ENCODE measurements at places on chromosomes 6 and 20.

DNA sequence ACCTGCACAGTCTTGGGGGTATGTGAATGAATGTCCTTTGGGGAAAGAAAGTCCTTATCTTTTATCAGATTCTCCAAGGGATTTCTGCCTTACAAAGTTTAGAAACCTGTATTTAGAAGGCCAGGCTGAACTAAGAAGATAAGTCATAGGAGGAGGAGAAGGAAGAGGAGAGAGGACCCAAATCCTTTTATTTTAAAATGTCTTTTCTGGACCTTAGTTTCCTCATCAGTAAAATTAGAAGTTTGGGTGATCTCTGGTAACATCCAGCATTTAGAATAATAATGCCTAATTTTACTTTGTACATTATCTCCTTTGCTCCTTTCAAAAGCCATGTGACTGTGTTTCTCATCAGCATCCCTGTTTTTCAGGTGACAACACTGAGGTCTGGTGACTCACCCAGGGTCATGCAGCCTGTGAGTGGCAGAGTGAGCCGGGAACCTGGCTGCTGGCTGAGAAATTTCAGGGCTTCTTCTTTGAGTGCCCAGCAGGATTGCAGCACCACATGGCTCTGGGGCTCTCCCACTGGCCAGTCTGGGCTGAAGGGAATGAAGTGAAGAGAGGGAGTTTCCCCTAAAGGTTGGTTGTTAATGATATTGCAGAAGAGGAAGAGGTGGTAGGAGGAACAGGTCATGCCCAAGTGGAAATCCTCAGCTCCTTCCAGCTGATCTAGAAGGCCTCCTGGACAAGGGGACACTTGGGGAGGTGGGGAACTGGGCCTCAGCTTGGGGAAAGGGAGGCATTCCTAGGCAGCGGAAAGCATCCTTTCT, 34.0 kb downstream of the VEGFA start:
- no peak for DNase-seq

- DNase-seq, result no peak
Measured at GRCh38 chr6:66993272-66993671, 1286.2 kb upstream of the EYS start.

GRCh38 chr20:31861385-31862156, 8.8 kb downstream of the DUSP15 start:
- DNase-seq, result peak; percentile 53

- no peak for DNase-seq
Measured at GRCh38 chr6:70124443-70124842, 178.4 kb downstream of the COL9A1 start.

- DNase-seq, result no peak
Measured at GRCh38 chr6:168035098-168035660, 37.7 kb downstream of the KIF25 start.

GRCh38 chr6:157552081-157552747, 171.2 kb downstream of the ZDHHC14 start:
- no peak for DNase-seq

DNA sequence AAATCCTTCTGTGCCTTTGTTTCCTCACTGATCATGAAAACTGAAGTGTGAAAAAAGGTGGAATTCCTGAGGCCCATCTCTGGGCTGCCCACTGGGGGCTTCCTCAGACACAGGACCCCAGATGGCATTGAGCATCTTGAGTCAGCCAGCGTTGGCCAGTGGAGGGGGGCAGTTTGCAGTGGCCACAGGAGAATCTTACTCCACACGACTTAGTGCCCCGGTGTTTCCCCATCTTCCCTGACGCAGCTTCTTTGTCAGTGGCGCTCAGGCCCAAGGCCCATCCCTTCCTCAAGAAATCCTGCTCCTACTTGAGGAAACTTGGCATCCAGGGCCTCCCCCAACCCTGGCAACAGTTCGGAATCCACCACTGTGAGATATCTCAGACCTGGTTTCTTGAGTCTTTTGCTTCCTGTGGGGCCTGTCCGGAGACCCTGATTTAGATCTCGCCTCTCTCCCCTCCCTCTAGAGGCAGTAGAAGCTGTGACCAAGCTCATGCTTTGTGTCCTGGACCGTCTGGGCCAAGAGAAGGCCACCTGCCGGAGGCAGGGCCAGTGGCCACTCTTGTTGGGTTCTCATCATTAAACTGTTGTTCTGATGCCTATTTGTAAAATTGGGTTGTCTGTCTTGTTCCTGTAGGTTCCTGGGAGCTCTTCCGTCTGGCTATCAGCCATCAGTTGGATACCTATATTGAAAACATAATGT, 20.2 kb upstream of the DLGAP4 start:
- no peak for DNase-seq

DNA sequence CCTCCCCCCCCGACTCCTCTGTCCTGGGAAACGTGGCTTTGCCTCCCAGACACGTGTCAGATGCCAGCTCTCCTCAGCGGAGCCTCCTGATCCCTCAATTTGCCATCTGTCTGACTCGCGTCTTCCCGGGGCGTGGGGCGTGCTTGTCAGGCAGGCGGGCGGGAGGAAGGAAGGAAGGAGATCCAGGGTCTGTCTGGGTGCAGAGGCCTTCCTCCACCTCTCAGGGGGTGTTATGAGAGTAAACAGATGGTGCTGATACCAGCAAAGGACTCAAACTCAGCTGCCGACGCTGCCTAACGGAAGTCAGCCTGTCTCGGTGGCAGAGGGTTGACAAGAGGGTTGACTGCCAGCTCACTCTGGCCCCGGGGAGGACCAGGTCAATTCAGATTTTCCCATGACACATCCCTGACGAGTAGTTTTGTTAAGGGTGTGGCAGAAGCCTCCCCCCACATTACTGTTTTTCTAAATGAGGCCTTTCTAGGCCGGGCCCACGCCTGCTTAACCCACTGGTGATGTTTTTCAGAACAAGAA, 17.0 kb downstream of the UQCC2 start:
- peak; percentile 71 for DNase-seq

GRCh38 chr6:164006459-164006858, 591.9 kb downstream of the QKI start:
- no peak for DNase-seq

DNA sequence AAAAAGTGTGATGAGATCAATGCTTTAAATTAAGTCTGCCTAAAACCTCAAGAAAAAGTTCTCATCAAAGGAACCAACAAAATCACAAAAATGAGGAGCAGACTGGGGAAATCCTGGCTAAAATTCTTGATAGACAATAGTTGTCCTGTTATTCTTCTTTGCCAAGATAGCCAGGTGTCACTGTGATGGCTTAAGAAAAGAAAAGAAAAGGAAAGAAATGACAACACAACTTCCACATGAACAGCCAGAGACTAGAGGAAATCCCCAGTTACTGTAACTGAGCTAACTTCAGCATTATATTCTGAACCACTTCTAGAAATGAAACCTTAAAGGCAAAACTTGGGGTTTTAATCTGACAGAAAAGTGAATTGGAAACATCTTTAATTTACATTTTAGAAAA, 129.6 kb downstream of the CD24 start:
- no peak for DNase-seq
